ENCODE measurements at places on chromosomes 2 and 18.

- DNase-seq, result no peak
These were observed 48.2 kb upstream of the LGALSL start for GRCh38 chr2:64405581-64406406.

GRCh38 chr2:223633656-223634055 is 31.5 kb upstream of the SCG2 start:
- no peak for DNase-seq

GRCh38 chr2:110863726-110864125 is 131.4 kb downstream of the ACOXL start:
- DNase-seq, result no peak

DNA sequence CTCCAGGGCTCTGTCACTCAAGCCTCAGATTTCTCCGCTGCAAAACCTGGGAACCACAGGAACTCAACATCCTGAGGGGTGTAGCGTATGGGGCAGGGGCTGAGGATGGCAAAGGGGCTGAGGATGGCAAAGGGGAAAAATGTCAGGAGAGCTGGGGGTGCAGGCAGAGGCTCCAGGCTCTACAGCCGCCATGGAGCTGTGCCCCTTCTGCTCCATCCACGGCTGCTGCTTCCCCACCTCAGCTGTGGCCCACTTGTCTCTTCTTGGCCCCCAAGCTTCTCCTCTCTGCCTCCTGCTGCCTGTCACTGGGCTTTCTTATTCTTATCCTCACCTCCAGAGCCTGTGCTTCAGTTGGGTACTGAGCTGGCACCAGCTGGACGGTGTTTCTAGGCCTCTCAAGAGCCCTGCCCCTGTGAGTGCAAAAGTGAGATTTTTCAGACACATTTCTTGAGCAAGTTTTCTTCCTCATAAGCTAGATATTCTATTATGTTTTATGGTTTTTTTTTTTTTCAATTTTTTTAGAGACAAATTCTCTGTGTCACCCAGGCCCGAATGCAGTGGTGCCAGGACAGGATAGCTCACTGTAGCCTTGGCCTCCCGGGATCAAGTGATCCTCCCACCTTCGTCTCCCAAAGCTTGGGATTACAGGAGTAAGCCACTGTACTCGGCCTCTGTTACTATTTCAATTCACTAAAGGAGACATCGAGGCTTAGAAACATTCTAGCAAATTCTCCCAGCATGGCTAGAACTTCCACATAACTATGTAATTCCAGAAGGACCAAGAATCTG is 49.0 kb downstream of the MARCO start:
- DNase-seq, result no peak
